Activated T-cell treated with anti-CD3 and anti-CD28 coated beads, Interleukin-2, amount 50 U/mL, for 24 hours (primary cell): ENCODE measurements at places on chromosomes 4 and X.
A peak's percentile ranks its signal among the peaks of the same experiment; 100 is the strongest.

DNA sequence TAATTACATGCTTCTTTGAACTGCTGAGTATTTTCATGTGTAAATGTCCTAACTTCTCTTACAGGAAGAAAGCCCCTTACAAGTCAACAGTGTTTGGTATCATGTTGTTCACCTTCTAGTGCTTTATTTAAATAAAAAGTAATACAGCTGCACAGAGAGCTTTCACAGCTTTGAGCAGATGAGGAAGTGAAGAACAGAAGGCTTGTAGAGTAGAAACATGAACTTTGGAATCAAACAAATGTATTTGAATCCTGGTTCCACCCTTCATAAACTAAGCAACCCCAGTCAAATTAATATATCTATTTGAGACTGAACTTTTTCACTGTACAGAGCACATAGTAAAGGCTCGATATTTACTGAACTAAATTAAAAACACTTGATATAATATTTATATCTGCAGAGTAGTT, 120.5 kb downstream of the CAMK2D start:
- DNase-seq = no peak
- H3K36me3 ChIP-seq = peaks cover 65% of the 10 kb centered on the region
- H3K27me3 ChIP-seq = no peaks in the 10 kb centered on the region
- H3K27ac ChIP-seq = no peak overlapping the region
- H3K4me1 ChIP-seq = peaks cover 82% of the 10 kb centered on the region

DNA sequence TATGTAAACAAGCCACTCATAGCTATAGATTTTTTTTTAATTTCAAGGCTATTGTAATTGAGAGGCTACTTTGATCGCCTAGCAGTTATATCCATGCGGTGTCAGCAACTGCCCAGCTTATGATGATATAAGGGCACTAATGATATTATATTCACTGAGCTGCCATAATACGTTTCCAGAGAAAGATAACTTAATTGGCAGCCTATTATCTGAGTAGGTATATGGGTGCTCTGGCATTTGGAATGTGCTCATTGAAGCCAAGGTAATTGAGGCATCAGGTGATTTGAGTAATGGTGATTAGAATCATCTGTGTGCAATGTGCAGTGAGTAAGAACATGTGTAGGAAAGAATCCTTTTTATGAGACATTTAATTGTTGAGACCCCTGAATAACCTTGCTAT, 490.0 kb downstream of the CENPC start:
- no peak for DNase-seq
- no peak overlapping the region for H3K4me3 ChIP-seq
- no peaks in the 10 kb centered on the region for H3K36me3 ChIP-seq

DNA sequence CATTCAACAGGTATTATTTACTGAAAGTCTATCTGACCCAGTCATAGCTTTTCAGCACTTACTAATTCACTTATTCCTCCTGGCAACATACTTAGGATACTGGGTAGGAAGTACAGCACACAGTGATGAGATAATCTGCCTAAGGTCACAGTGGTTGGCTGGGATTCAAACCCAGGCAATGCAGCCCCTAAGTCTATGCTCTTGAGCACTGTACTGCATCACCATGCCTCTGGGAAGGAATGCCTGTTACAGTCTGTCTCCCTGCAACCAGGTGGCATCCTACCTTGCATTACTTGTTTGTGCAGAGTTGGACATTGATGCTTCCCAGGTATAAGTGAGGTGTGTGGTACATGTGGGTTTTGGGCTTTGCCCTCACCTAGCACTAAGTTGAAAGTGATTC, 21.5 kb upstream of the LRAT start:
- H3K4me3 ChIP-seq = no peak overlapping the region
- H3K27me3 ChIP-seq = peaks cover 6% of the 10 kb centered on the region
- no peak overlapping the region for H3K27ac ChIP-seq
- no peak for DNase-seq
- H3K36me3 ChIP-seq = no peaks in the 10 kb centered on the region

DNA sequence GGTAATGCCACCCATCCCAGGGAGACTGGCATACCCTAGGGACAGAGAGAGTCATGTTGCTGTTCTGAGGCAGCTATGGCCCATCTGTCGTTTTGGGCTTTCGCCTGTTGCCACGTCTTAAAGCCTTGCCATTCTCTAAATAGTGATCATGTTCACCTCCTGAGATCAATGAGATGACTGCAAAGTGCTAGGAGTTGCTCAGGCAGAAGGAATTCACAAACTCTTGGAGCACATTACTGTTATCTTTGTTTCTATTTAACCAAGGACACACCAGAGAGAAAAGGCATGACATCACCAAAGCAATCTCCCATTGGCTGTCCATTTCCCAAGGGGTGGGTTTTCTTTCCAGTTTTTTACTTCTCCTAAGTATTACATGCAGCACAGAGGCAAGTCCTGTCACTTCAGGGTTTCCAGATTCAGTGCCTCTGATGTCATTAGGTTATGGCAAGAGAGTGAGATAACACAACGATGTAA, 37.1 kb upstream of the SETD7 start:
- DNase-seq = no peak
- H3K4me1 ChIP-seq = no peaks in the 10 kb centered on the region

GRCh38 chr4:13218326-13218958, 265.7 kb downstream of the RAB28 start:
- H3K4me3 ChIP-seq = no peak overlapping the region
- no peaks in the 10 kb centered on the region for H3K36me3 ChIP-seq
- no peaks in the 10 kb centered on the region for H3K27me3 ChIP-seq
- DNase-seq = no peak
- H3K4me1 ChIP-seq = no peaks in the 10 kb centered on the region

DNA sequence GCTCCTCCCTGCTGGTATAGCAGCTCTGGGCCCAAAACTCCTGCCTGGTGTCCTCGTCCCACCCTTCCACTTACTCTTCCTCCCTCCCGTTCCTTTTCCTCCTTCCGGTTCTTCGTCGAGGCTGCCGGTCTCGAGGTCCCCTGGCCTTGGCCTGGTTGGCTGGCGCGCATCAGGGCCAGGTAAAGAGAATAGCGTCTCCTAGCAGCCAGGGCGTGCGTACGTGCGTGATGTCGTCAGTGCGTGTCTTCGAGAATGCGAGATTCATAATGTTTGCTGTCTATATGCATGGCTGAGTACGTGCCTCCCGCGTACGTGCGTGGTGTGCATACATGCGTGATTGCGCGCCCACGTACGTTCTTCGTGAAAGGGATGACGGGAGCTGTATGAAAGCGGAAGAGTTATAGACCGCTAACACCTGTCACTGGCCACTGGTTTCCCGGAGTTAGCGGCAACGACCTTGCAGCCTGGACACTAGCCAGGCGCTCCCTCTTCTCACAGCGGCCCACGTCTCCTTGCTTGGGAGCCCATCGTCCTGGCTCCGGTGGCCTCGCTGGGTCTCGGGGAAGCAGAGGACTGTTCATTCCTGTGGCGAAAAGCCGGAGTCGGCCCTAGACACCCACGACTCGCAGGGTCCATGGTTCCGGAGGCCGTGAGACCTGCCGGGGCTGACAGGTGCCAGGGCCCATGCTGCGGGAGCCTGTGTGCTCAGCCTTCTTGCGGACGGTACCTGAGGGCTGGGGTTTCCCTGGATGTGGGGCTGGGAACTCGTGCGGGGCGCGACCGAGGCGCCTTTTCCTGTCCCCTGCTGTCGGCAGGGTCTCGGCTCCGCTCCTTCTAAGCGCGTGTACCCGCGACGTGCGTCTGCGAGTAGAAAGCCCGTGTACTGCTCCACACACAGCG, at the start of gene EOLA1:
TSS of gene EOLA1 (plus strand) at position 392 of the 900 bp plus-strand sequence. CDS start 4,619 bp downstream, outside the sequence.
- peak; percentile 88 for DNase-seq
- peaks cover 21% of the 10 kb centered on the region for H3K36me3 ChIP-seq
- H3K27me3 ChIP-seq = peaks cover 4% of the 10 kb centered on the region
- H3K27ac ChIP-seq = peak within 1 kb of the TSS; percentile 99
- H3K4me3 ChIP-seq = peak within 1 kb of the TSS; percentile 88

GRCh38 chr4:76117536-76117935, 30.7 kb downstream of the NUP54 start:
- peaks cover 93% of the 10 kb centered on the region for H3K36me3 ChIP-seq
- H3K4me1 ChIP-seq = no peaks in the 10 kb centered on the region
- peak overlapping the region; percentile 17 for H3K27ac ChIP-seq
- H3K27me3 ChIP-seq = no peaks in the 10 kb centered on the region
- no peak for DNase-seq
- H3K4me3 ChIP-seq = no peak overlapping the region

GRCh38 chrX:34629572-34629971, 27.5 kb downstream of the TMEM47 start:
- H3K27ac ChIP-seq = no peak overlapping the region

GRCh38 chrX:27981349-27981748, at the start of gene DCAF8L1:
Gene DCAF8L1, minus strand, starts transcription at chrX:27981449. Its CDS starts 115 bp downstream, at chrX:27981334.
- DNase-seq = no peak
- H3K4me1 ChIP-seq = no peaks in the 10 kb centered on the region
- H3K27me3 ChIP-seq = peaks cover 5% of the 10 kb centered on the region
- no peaks in the 10 kb centered on the region for H3K36me3 ChIP-seq

GRCh38 chrX:130075777-130076176, 34.5 kb downstream of the ELF4 start:
- H3K27ac ChIP-seq = peak overlapping the region; percentile 3
- H3K4me3 ChIP-seq = no peak overlapping the region
- H3K27me3 ChIP-seq = peaks cover 18% of the 10 kb centered on the region
- peaks cover 11% of the 10 kb centered on the region for H3K4me1 ChIP-seq
- no peak for DNase-seq

DNA sequence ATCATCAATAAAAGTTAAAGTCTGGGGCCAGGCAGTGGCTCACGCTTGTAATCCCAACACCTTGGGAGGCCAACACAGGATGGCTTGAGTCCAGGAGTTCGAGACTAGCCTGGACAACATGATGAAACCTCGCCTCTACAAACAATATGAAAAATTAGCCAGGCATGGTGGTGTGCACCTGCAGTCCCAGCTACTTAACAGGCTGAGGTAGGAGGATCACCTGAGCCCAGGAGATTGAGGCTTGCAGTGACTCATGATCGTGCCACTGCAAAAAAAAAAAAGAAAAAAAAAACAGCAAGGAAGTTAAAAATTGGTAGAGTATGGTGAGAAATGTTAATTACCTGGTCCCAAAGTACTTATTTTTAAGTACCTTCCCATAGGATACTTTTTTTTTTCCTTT, 27.5 kb downstream of the FBXW7 start:
- no peak for DNase-seq
- no peak overlapping the region for H3K4me3 ChIP-seq
- no peaks in the 10 kb centered on the region for H3K27me3 ChIP-seq
- peaks cover 56% of the 10 kb centered on the region for H3K4me1 ChIP-seq

DNA sequence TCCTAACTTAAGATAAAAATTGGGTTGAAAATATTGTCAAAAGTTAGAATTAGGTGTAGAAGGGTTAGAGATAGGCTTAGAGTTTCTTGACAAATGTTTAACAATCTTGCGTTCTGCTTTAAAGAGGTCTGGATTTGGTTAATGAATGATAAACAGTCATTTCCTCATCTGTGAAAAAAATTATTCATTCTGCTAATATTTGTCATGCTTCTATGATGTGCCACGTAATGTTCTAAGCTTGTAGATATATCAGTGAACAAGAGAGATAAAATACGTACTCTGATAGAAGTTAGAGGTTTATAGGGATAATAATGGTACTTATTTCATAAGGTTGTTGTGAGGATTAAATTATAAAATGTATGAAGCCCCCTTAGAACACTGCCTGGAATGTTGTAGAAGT, 443.0 kb upstream of the GALNT7 start:
- no peak overlapping the region for H3K4me3 ChIP-seq
- DNase-seq = no peak
- H3K36me3 ChIP-seq = no peaks in the 10 kb centered on the region
- H3K27ac ChIP-seq = no peak overlapping the region

- no peak overlapping the region for H3K27ac ChIP-seq
- H3K4me1 ChIP-seq = no peaks in the 10 kb centered on the region
- DNase-seq = no peak
- H3K27me3 ChIP-seq = no peaks in the 10 kb centered on the region
- no peak overlapping the region for H3K4me3 ChIP-seq
- no peaks in the 10 kb centered on the region for H3K36me3 ChIP-seq
These were observed 41.4 kb upstream of the NDST4 start for GRCh38 chr4:115154826-115155225.

- H3K27me3 ChIP-seq = peaks cover 21% of the 10 kb centered on the region
- no peak overlapping the region for H3K4me3 ChIP-seq
- no peak overlapping the region for H3K27ac ChIP-seq
- no peaks in the 10 kb centered on the region for H3K4me1 ChIP-seq
- no peak for DNase-seq
These were observed 127.3 kb upstream of the WDR1 start for GRCh38 chr4:10243856-10244255.

GRCh38 chr4:165379678-165380064, 863 bp downstream of the CPE start:
- H3K4me3 ChIP-seq = no peak overlapping the region
- H3K27me3 ChIP-seq = peaks cover 82% of the 10 kb centered on the region
- H3K27ac ChIP-seq = no peak overlapping the region
- H3K4me1 ChIP-seq = peaks cover 6% of the 10 kb centered on the region

DNA sequence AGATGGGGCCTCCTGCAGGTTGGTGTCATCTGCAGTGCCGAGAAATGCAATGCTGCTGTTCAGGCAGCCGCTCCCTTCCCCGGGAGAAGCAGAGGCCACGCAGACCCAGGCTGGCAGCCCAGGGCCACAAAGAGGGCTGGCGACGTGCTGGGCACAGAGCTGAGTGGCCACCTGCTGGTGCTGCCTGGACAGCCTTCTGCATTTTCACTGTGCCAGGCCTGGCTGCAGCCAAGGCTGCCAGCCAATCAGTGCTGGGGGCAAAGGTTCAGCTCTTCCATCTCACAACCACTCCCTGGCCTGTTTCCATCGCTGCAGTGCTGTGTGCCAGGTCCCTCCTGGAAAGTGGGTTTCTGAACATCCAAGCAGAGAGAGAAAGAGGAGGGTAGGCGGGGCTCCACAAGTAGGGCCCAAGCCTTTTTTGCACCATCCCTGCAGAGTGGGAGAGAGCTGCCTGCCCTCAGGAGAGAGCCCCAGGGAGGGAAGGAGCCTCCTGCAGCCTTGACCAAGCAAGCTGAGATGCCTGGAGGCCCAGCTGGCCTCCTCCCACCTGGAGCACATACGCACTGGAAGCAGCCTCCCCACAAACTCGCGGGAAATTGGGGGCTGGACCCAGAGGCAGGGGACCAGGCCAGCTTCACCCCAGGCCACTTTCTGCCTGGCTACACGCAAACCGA, 20.1 kb downstream of the ADRA2C start:
- no peaks in the 10 kb centered on the region for H3K4me1 ChIP-seq
- H3K27me3 ChIP-seq = peaks cover 16% of the 10 kb centered on the region
- no peak for DNase-seq
- no peaks in the 10 kb centered on the region for H3K36me3 ChIP-seq
- no peak overlapping the region for H3K27ac ChIP-seq
- no peak overlapping the region for H3K4me3 ChIP-seq

GRCh38 chr4:15963576-15963975, 601 bp upstream of the FGFBP2 start:
- H3K4me3 ChIP-seq = peak overlapping the region; percentile 39
- peaks cover 36% of the 10 kb centered on the region for H3K4me1 ChIP-seq
- peak; percentile 58 for DNase-seq
- no peaks in the 10 kb centered on the region for H3K36me3 ChIP-seq
- peaks cover 7% of the 10 kb centered on the region for H3K27me3 ChIP-seq
- peak overlapping the region; percentile 77 for H3K27ac ChIP-seq

- no peak for DNase-seq
- H3K27me3 ChIP-seq = peaks cover 55% of the 10 kb centered on the region
- H3K4me1 ChIP-seq = peaks cover 3% of the 10 kb centered on the region
- no peaks in the 10 kb centered on the region for H3K36me3 ChIP-seq
- H3K27ac ChIP-seq = no peak overlapping the region
These were observed 50.3 kb upstream of the LCORL start for GRCh38 chr4:18071894-18072293.
